ENCODE measurements at places on chromosomes 4 and X.
A peak's percentile ranks its signal among the peaks of the same experiment; 100 is the strongest.

DNA sequence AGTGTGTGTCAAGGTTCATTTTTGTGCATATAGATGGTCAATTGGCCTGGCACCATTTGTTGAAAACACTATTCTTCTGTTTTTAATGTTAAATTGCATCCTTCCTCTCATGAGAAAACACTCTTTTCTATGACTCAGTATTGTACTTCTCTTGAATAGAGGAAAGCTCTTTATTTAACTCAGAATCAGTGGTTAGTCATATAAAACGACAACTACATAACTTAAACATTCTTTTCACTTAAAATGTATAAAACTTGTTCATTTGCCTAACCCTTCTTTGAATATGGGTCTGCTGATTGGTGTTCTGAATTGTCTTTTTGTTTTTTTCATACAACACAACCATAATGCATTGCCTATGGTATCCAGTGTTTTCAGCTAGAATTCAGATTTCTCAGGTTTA is 17.2 kb upstream of the MRPL1 start:
- no peak for DNase-seq

GRCh38 chr4:85968945-85969819 is 390.7 kb downstream of the MAPK10 start:
- DNase-seq = peak; percentile 1

- no peak for DNase-seq
These were observed 118.1 kb upstream of the NEIL3 start for GRCh38 chr4:177191586-177191985.

- no peak for DNase-seq
These were observed 1258.0 kb upstream of the IGFBP7 start for GRCh38 chr4:58368221-58368620.

GRCh38 chrX:17164941-17165340 is 210.1 kb upstream of the NHS start:
- no peak for DNase-seq

GRCh38 chr4:176335421-176335820 is 15.7 kb downstream of the SPCS3 start:
- DNase-seq = no peak

- DNase-seq = no peak
These were observed 69.5 kb upstream of the GABRA3 start for GRCh38 chrX:152520653-152521052.

- no peak for DNase-seq
These were observed 3.3 kb downstream of the TMEM185A start for GRCh38 chrX:149628280-149628679.

DNA sequence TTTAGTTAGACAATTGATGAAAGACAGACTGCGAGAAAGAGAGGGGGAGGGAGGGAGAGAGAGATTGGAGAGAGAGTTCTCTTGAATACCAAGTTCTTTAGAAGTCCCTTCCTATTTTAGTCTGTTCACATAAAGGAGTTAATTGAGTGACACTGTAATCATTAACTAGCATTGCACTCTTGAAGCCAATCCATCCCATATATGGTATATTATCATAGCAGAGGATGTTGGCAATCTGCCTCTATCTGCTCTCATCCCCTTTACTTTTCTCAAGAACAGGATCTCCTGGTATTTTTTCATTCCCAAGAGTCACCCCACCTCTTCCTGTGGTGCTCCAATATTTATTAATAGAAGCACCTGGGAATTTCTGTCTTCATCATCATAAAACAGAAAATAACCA is 959.6 kb upstream of the NDST4 start:
- DNase-seq = no peak

DNA sequence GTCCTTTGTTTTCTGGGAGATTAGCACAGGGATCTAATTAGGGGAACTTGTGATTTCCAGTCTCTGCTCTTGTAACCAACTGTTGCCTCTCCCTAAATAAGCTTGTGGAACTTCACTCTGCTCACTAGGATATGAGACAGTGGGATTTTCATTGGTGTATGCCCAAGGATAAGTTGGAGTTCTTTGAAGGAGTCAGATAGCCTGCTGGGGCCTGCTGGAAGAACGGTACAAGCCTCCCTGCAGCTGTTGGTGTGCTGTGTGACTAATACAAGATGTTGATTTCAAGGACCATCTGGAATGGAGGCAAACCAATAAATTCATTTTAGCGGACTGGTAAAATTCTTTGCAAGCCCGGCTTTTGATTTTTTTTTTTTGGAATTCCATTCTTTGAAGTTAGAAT is 167.0 kb downstream of the AASDH start:
- DNase-seq = no peak

DNA sequence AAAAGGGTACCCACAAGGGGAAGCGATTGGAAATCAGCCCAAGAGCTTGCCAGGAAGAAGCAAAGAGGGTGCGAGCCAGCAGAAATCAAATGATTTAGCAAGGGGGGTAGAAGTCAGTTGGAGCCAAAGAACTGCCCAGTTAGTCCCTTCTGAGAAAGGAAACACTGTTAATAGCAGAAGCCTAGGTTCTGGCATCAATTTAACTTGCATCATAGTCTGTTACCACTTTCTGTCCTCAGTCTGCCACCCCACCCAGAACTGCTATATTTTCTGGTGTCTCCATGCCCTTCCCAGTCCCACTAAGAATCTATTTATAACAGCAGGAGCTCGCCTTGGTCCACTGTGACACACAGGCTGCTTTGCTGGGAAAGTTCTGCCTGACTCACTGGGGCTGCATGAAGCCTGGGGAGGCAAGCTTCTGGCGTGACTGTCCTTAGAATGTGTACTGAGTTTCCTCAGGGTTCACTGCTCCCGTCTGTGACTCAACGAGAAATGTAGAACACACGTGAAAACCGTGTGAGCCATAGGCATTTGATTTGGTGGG is 157.8 kb upstream of the TTC29 start:
- DNase-seq = no peak

DNA sequence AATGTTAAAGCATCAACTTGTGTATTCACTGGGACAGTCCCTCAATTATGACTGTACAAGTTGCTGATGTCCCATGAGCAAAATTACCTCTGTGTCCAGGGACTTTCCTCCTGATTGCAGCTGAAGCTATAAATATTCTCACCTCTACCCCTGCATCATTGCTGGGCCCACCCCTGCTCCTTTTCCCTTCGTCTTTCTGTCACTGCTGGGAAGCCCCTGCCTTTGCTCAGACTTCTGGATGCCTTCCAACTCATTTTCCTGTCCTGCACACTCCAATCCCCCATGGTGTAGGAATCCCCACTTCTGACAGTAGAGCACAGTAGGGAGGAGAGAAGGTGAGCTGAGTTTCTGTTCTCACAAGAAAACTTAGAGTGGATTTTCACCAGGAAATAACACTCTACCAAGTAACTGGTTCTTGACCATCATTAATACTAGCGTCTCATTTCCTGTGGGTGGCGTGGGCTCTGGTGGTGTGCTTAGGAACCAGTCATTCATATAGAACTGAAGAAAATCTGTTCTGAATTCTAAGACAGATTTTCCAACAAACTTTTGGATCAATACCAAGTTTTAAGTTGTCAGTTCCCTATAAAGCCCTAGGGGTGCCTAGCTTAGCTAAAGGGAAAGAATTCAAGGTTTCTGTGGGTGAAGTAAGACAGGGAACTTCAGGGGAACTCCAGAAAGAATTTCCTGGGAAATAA is 136.2 kb upstream of the MED14 start:
- DNase-seq = no peak

DNA sequence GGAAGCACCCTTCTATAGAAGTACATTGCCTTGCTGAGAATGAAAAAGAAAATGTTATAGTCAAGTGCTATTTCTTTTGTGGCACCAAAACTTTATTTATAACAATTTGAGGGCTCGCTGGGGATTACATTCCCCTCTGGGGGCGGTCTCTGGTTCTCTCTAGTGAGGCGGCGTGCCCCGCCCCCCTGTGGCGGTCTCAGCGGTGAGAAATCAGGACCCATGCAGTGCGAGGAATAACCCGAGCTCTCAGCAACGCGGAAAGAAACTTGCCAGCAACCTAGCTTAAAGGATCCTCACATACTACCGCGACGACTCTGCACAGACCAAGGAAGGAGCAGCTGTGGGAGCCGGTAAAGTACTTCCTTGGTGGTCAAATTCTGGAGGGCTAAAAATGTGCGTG is 83.4 kb upstream of the SHISA3 start:
- DNase-seq = no peak

DNA sequence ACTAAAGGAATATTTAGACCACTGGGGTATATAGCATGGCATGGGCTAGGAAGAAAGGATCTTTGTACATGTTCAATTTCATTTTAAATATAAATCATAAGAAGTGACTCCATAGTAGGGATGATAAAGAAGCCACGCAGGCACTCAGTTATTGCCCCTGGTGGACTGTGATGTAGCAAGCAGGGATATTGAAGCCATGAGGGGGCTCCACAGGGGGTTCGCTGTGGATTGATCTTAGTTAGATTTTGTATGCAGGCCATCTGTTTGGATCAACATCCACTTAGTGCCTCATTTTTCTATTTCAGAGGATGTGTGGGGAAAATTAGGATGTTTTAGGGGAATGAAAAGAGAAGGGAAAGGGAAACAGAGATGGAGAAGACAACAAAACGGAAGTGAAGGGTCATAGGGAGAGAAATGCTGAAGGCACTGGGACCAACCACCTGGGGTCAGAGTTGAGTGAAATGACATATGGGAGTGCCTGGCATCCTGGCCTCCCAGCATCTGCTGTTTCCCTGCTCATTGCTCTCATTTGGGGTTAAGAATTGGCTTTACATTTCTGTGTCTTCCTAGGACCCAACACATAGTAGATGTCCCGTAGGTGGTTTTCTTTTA is 11.2 kb upstream of the FREM3 start:
- no peak for DNase-seq

GRCh38 chrX:54934058-54934457 is 13.4 kb downstream of the TRO start:
- no peak for DNase-seq

GRCh38 chrX:1658071-1658491 is 43.2 kb downstream of the ASMT start:
- DNase-seq = peak; percentile 1

- DNase-seq = no peak
These were observed 28.1 kb upstream of the HPGDS start for GRCh38 chr4:94370533-94371254.

DNA sequence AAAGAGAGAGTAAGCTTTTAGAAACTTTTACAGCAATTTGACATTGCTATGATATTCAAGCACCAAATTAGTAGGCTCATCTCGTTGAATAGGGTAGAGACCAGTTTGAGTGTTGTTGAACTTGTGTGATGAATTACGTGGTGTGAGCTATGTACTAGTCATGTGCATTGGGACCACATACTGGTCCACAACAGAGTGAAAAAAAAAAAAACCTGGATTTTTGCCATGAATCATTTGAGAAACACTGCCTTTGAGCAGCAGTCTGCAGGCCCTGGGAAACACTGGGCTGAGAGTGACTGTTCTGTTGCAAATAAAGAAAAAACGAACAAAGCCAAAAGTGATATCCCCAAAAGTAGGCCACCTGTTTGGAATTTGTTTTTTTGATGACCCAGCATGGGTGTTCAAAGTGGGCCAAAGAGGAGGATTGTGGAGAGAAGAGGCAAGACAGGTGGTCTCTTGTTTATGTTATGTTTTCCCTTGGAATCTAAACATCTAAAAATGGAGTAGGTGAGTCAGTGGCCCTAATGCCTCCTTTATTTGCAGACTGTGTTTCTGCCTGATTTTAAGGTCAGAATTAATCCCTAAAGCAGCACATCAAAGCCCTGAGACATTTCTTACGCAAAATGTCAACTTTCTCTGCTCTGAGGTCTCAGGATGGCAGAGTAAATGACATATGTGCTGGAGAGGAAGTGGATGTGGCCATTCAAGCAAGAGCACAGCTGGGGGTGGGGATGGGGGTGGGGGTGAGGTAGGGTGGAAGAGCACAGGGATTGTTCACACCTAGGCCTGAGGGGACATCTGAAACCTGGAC is 33.5 kb downstream of the TAF7L start:
- no peak for DNase-seq

- no peak for DNase-seq
These were observed 57.6 kb upstream of the FAT1 start for GRCh38 chr4:186781032-186781917.

- no peak for DNase-seq
These were observed 205.4 kb downstream of the DCLK2 start for GRCh38 chr4:150283689-150284088.

DNA sequence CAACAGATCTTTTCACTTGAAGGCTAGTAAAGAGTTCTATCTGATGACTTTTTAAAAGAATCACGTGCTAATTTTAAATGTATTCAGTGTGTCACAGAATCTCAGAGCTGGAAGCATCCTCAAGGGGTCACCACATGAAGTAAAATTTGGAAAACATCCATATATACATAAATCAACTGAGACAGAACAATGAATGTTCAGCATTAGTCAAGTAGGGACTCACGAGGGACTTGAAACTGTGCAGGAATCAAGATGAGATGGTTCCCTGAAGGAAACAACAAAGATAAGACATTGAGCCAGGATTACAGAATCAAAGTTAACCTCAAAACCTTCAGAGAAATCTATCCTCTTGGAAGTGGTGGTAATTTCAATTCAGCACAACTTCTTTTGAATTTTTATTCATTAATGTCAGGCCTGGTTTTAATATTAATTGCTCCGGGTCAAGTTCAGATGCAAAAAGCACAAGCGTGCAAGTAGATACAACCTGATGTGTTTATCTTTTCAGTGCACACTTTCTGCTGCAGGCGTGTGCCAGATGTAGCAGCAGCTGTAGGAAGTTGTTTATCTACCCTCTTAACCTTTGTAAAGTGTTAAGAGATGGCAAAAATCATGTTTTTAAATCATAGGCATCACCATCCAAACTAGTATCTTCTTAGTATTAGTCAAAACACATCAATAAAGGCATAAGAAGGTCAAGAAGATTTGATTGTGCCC is 87.7 kb upstream of the SRD5A3 start:
- no peak for DNase-seq

- DNase-seq = peak; percentile 45
These were observed 57.2 kb upstream of the MTMR1 start for GRCh38 chrX:150635952-150636351.

DNA sequence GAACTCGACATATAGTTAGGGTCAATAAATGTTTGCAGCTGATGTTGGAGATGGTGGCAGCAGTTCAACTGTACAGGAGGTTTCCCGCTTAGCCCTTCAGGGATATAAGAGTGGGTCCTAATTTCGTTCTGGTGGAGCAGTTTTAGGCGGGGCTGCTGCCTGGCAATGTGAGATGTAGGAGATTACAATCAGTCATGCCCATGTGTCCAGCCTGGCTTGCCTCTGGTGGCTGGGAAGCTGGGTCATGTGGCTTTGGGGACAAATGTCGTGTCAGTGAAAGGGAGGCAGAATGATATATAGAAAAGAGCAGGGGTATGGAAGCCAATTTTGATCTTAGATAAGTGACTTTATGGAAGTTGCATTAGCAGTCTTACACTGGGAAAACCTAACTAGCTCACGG is 129.4 kb downstream of the CLCN4 start:
- no peak for DNase-seq

- no peak for DNase-seq
These were observed 60.8 kb downstream of the PALLD start for GRCh38 chr4:168557658-168558057.

Measured in CD4-positive, alpha-beta T cell treated with Interleukin-4 for 4 hours (primary cell).